OCI-LY7 (cell line): ENCODE measurements at places on chromosomes 2 and 18. TPM values are rescaled to one million over a fixed set of nuclear protein-coding genes. Genes with fewer than 3 reads are reported as not detected.

LYPD1 gene
- 1.4 and 2.0 TPM in 2 replicates for total RNA-seq

PKP4 gene
- total RNA-seq = 73.2 and 81.8 TPM in 2 replicates

ECEL1 gene
- not detected in 2 replicates for total RNA-seq

CCDC148 gene
- 0.99 and 2.0 TPM in 2 replicates for total RNA-seq

DNA sequence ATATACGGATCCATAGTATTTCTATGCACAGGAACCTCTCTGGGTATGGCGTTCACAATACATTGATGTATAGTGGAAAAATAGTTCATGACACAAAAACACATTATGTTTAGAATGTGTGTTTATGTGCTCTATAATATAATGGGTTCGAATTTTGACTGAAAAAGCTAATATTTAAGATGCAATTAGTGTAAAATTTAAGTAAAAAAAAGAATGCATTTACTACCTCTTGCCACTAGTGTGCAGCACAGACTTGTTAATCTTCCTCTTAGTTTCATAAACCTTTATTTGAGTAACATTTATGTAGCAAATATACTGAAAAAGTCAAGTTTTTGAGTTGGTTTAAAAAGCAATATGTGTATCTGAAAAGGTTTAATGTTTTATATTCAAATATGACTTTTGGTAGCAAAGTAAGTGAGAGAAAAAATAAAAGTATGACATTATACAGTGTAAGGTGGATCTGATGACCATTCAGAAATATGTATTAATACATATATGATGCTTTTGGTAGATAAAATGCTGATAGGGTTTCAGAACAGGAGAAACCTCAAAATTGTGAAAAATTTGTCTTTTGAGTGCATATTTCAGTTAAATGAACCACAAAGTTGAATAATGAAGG lies 49.4 kb downstream of the CCDC102B start:
- DNase-seq = peak; percentile 10

- no peak for DNase-seq
Measured at GRCh38 chr2:231450548-231450989, 13.7 kb downstream of the NCL start.

DNA sequence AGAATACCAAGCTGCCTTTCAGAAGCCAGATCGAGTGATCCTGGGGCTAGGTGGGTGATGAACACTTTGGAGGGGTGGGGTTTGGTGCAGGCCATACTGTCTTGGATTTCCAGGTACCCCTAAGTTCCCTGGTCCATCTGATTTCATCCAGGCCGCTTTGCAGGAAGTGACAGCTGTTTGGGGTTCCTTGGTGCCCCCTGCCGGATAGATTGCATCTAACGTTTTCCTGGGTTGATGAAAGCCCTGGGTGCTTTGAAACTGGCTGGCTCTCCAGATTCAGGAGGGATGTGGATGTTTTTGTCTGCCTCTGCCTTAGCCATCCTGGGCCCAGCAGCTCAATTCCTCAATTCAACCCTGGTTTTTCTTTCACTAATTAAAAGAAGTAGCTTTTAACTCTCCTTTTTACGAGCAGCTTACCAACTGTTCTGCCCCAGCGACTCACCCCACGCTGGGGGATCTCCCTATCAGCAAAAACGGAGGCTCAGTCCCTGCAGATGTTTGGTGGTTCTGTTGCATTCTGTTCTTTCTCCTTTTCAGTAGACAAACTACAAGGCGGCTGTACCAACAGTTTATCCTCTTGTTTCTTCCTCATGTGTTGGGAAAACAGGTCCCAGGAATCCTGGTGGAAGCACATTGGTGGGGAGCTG lies 37.1 kb downstream of the ARHGEF4 start:
- peak; percentile 71 for DNase-seq

GRCh38 chr2:39525636-39526412 lies 88.7 kb upstream of the MAP4K3 start:
- no peak for DNase-seq

DNA sequence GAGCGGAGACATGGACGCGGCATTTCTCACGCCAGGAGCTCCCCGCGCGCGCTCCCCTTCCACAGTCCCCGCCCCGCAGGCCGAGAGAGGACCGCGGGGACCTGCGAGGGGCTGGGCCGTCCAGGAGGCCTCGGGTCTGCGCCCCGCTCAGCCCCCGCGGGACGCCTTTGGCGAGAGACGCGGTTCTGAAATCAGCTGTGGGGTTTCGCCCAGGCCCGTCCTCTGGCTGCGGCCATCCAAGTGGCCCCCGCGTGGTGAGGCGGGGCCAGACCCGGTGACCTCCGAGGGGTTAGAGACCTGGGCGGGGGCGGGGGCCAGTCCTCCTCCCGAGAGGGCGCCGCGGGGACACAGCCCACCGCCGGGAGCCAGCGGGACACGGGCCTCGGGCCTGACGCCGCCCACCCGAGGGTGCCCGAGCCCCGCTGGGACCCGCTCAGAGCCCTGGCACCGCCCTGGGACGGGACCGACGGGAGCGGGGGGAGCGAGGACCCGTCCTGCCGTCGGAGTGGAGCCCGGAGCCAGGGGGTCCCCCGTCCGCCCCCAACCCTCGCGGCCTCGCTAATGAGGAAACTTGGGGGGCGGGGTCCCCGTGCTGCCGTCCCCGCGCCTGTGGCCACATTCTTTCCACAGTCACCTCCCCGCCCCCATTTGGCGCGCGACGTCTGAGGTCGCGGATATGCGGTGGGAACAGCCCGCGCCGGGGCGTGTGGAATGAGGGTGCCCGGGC lies 6.1 kb upstream of the SALL3 start:
- no peak for DNase-seq

DNA sequence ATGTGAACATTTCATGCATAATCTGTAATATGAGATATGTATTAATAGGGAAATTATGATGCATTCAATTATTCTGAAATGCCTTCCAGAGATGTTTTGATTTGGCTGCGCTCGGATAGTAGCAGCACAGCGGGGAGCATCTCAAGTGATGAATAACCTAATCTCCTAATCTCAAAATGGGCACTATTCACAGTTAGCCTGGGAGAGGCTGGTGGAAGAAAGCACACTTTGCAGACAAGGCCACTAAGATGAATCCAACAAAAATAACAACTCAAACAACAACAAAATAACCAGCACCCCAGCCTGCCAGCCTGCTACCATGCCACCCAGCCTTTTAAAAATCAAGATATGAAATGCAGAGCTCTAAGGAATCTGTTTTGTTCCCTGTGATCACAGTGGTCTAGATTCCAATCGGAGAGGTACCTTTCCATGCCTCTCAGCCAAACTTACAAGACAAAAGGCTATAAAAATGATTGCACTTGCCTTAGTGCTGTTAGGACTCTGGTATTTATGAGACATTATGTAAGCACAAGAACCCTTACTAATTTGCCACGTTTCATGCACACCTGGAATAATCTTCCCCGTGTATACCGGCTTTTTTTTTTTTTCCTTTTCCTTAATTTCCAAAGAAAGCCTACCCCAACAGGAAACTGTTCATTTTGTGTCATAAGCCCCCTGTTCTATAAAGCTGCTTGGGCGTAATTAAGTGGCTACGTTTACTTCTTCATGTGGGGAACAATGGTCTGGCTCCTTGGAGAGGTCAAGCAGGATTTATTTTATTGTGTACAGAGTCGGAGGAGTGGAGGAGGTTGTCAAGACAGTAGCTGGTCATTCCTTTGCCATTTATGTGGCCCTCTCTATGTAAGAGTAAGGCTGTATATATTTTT lies 526.9 kb upstream of the FANCL start:
- DNase-seq = no peak

DNA sequence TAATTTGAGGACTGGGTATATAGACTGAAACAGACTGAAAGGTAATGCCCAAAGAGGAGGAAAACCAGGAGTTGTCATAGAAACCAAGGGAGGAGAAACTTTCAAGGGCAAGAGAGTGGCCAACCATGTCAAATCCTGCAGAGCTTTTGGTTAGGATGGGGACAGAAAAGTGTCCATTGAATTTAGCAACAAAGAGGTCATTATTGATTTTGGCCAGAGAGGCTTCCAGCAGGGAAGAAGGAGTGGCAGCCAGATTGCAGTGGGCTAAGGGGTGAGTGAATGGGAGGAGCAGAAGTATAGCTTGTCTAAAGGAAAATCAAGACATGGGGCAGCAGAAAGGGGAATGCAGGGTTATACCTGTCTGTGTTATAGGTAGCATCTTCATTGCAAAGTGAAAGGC lies 194.0 kb downstream of the CAMKMT start:
- no peak for DNase-seq

GRCh38 chr18:51442012-51442411 lies 244.5 kb upstream of the MEX3C start:
- no peak for DNase-seq

DNA sequence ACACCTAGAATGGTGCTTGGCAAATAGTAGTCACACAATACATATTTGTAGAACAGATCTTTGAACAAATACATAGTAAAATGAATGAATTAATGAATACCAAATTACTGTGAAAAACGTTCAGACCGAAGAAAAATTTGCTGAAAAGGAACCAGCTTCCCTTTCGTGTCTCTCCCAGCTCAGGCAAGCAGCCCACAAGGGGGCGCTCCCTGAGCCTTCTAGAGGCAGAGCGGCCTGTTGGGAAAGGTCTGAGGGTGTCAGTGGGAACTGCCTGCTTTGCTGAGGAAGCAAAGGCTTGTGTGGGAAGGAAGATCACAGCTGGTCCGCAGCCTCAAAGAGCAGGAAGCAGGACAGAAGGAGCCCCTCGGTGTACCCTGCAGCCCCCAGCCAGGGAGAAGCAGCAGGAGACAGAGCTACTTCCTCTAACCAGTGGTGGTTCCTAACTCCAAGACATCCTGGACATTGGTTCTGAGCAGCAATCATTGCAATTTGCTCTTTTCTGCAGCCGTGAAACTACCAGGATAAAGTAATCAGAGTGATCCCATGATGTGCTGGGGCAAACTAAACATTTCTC lies 231.1 kb downstream of the ANKRD30B start:
- peak; percentile 51 for DNase-seq

DNA sequence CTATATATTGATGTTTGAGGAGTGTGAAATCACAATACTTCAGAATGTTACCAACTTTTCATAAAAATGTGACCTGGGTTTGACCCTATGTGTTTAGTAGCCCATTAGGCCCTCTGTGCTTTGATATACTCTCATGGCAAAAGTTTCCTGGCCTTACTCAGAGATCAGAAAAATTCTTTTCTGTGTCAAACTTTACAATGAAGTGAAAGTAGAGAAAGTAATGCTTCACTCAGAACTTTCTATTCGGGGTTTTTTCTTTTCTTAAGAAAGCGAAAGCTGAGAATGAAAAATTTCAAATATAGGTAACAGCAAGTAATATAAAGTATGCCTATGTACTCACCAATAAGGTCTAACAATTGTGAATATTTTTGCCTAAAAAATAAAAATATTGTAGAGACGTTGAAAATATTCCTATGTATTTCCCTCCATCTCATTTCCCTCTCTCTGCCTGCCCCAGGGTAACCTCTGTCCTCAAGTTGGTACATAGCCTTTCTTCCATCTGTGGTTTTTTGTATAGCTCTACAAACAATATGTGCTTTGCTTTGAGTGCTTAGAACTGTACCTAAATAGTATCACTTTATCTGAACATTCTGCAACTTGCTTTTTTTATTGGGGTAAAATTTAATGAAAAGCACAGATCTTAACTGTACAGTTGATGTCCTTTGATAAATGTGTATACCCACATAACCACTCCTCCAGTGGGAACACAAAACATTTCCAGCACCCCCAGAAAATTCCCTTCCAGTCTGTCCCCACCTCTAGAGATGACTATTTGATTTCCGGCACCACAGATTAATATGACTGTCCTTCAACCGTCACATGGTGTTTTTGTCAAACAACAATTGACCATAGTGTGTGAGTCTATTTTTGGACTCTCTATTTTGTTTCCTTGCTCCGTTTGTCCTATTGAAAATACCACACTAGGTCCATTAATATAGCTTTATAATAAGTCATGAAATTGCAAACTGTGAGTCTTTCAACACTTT lies 10.3 kb upstream of the ACKR3 start:
- no peak for DNase-seq

DNA sequence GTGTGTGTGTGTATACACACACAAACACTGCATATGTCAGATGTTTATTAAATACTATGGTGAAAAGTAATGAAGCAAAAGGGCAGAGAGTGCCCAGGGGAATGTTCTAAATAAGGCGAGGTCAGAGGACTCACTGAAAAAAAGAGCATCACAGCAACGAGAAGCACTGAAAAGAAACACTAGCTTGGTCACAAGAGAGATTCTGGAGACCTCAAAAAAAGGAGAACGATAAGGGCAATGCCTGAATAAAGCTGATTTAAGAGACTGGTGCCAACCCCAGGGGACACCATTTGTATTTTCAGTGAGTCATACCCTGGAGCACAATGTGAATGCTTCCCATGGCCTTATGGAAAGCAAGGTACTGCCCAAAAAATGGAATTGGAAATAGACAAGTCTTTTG lies 14.5 kb downstream of the SLC40A1 start:
- DNase-seq = no peak

GRCh38 chr2:98710734-98711133 lies 20.2 kb downstream of the MGAT4A start:
- DNase-seq = no peak

- DNase-seq = no peak
Measured at GRCh38 chr2:102025016-102025501, 33.3 kb downstream of the IL1R2 start.

- no peak for DNase-seq
Measured at GRCh38 chr2:152222975-152223637, 47.5 kb upstream of the STAM2 start.

- DNase-seq = no peak
Measured at GRCh38 chr2:71612581-71613402, 159.4 kb downstream of the DYSF start.

DNA sequence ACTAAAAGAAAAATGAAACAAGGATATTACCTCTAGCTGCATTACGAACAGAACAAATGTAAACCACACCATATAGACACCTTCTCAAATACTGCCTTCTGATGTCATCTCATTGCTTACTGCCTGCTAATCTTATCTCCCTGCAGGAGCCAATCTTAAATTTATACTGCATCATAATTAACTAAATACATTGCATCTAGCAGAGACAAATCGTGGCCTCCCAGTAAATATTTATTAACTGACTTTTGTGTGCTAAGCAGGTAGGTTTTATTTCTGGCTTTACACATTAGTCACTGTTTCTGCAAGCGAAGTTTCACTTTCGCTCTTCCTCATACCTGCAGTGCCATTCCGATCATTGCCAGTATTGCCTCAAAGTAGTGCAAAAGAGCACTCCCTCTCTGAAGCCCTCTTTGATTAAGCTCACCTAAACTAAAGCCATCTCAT lies 67.5 kb downstream of the SPATS2L start:
- peak; percentile 41 for DNase-seq

GRCh38 chr2:20170704-20171250 lies 54.2 kb downstream of the SDC1 start:
- no peak for DNase-seq
